ENCODE measurements at places on chromosomes 5 and 9.

GRCh38 chr9:84349671-84350070, 9.1 kb upstream of the SLC28A3 start:
- DNase-seq: no peak

DNA sequence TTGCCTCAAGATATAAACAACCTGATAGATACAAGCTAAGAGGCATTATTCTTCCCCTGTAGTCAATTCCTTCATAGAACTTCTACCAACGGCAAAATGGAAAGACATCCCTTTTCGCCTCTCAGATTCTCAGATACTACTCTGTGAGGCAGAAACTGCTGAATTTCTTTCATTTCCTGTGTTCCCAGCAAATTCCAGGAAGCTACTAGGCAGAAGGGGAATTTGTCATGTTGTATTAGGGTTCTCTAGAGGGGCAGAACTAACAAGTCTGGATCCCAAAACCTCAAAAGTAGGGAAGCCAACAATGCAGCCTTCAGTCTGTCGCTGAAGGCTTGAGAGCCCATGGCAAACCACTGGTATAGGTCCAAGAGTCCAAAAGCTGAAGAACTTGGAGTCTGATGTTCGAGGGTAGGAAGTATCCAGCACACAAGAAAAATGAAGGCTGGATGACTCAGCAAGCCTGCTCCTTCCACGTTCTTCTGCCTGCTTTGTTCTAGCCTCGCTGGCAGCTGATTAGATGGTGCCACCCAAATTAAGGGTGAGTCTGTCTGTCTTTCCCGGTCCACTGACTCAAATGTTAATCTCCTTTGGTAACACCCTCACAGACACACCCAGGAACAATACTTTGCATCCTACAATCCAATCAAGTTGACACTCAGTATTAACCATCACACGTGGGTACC, 15.2 kb downstream of the RNF180 start:
- no peak for DNase-seq

- no peak for DNase-seq
Measured at GRCh38 chr5:62585751-62586150, 7.1 kb downstream of the LRRC70 start.

GRCh38 chr9:76333388-76333787, 60.8 kb downstream of the RFK start:
- DNase-seq: peak; percentile 3

DNA sequence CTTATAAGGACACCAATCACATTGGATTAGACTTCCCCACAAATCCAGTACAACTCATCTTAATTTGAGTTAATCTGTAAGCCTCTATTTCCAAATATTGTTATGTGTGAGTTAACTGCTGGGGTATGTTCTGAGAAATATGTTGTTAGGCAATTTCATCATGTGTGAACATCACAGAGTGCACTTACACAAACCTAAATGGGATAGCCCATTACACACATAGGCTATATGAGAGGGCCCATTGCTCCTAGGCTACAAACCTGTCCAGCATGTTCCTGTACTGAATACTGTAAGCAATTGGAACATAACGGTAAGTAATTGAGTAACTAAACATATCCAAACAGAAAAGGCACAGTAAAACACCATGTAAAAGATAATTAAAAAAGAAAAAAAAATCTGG, 19.1 kb upstream of the ARSI start:
- no peak for DNase-seq

- no peak for DNase-seq
Measured at GRCh38 chr9:15417626-15418025, 5.0 kb upstream of the SNAPC3 start.

DNA sequence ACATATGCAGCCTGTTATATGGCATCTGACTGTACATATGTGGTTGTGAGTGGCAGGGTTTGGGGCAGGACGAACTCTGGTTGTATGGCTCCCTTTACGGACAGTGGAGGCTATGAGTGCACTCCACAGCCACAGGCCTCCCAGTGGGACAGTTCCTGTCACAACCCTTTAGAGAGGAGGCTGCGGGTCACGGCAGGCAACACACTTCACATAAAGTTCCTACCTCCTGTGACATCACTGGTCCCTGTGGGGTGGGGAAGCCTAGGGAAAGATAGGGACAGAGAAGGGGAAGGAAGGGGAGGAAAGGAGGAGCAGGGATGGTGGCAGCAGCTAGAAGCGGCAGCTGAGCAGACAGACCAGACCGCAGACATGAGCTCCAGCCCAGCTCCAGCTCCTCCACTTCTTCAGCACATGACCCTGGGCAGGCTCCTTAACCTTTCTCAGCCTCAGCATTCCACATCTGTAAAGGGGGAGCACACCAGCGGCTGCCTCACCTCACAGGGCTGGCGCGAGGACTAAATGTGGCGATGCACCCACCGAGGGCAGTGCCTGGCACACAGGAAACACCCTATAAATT, 27.4 kb upstream of the CORO2A start:
- no peak for DNase-seq

- DNase-seq: no peak
Measured at GRCh38 chr9:113540466-113540865, 76.9 kb downstream of the RGS3 start.

- no peak for DNase-seq
Measured at GRCh38 chr9:114001794-114002261, 76.3 kb downstream of the AMBP start.

DNA sequence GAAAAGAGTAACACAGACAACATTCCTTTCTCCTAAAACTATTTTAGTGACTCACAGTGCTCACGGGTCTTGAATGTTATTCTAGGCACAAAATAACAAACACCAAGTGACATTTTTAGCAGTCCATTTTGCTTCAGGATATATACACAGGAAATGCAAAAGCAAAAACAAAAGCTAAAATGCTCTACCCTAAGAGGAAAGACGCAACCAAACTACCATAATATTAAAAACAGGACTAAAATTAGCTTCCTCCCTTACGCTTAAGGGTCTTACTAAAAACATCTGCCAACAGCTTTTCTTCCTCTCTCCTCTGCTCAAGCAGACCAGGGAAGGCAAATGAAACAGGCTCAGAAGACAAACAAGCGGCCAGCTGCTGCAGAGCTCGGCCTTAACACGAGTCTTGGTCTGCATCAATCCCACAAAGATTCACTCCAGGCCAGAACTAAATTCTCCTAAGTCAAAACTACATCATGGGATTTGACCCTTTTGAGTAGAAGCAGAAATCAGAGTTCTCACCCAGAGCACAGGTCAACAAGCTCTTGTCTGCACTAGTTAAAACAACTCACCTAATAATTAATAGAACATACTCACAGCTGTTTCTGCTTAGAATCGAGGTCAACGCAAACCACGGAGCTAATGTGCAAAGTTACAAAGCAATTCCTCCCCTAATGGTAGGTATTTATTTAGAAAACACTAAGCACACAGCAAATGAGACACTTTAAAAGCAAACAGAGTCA, 62.3 kb downstream of the RAPGEF1 start:
- no peak for DNase-seq

DNA sequence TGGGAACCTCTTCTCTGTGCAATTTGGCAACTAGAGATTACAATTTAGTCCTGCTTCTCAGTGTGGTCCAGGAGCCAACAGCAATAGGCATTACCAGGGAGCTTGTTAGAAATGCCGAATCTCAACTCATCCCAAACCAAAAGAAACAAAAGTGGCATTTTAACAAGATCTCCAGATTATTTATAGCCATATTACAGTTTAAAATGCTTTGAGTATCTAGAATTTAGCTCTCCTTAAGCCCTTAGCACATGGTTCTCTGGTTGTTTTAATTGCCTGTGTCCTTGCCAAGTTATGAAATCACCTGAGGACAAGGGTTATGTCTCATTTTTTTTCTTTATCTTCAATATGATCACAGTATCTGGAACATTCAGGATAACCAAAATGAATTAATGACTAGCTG, 51.6 kb upstream of the TAS2R1 start:
- DNase-seq: peak; percentile 11

DNA sequence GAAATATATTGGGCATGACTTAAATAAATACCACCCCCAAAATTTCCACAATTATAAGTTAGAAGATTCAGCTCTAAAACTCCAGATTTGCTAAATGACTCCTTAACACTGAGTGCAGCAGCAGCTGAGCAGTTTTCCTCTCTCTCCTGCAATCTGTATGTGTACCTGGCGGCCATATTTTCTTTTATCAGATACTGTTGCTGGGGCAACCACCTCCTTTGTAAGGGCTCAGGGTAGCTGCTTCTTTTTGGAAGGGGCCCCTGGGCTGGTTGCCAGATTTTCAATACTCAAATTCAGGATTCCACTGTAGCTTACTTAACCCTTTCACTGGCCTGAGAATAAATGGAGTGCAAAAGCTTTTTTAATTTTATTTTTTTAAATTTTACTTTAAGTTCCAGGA, 197.0 kb downstream of the TAF11L14 start:
- no peak for DNase-seq

DNA sequence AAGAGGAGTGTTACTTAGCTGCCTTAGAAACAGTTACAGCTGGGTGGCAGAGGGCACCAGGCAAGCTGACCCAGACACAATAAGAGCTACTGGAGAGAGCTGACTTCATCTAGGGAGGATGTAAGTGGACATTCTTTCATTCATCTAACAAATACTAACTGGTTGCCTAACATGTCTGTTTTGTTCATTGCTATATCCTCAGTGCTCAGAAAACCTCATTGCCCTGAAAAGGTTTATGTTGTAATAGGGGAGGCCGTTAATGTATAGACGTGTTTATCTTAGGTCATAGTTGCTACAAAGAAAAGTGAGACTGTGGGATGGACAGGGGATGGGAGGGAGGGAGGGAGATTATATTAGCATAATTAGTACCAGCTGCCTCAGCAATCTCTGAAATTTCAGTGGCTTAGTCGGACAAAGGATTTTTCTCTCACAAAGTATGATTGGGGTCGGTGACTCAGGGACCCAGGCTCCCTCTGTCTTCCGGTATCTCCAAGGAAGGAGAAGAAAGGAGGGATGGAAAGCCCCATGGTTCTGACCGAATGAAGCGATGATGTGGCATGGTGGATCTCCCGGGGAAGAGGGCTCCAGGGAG, 2.6 kb upstream of the SNX18 start:
- no peak for DNase-seq

DNA sequence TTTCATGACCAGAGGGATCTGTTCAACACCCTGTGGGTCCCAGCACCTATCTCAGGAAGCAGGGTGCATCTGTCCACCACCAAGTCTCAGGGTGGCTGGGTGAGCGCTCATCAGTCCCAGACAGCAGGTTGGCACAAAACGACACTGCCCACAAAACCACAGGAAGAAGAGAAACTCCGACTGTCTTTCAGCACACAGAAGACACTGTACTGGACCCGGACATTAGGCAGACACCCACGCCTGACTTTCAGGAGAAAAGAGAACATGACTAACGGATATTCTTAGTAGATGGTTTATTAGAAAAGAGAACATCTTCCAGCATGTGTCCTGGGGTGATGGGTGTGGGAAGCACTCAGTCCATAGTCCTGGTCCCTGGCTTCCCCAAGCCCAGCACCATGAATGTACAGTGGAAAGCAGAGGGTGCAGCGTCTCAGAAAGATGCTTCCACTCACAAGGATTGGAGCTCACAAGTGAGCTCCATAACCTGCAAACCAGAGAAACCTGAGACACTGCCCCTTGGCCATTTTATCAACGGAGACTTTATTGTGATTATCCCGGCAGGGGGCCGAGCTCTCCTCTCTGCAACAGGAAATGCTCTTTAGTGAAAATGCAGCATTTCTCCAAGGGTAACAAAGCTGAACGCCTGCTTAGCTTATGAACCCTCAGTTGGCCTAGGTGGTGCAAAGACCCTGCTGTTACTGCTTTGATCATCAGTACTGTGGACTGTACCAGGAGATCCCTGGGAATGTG, 35.8 kb upstream of the LCP2 start:
- peak; percentile 28 for DNase-seq

GRCh38 chr5:1951165-1951816, 68.6 kb upstream of the IRX4 start:
- DNase-seq: peak; percentile 35

DNA sequence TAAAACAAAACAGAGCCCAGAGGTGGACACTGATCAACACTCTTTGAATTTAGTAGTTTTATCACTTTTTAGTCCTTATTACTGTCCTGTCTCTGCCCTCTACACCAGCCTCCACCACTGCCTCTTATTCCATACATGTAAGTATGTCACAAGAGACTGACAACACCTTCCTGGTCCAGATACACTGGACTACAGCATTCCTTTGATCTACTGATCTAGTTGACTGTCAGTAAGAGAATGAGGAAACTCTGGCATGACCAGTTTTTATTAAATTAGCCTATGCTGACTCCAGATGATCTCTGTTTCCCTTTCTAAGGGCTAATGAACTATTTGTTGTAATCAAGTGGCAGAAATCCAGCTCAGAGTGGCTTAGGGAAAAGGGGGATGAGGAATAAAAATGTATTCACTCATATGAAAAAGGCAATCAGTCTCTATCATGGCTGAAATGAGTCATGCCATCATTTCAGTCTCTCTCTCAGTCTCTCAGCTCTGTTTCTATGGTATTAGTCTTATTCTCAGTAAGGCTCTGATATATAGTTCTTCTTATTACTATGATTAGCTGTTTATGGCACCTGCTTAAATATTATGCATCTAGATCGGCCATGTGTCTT, 5.5 kb downstream of the ARHGEF37 start:
- DNase-seq: no peak

DNA sequence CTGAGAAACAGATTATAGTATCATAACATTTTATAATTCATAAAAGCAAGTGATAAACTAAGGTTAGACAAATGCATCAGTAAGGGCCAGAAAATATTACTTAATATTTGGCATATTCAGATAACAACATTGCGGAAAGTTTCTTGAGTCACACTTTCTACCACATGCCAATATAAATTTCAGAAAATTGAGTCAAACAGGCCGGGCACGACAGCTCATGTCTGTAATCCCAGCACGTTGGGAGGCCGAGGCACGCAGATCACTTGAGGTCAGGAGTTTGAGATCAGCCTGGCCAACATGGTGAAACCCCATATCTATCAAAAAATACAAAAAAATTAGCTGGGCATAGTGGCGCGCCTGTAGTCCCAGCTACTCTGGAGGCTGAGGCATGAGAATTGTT, 47.1 kb downstream of the SLC38A9 start:
- no peak for DNase-seq

GRCh38 chr5:64969578-64969977, 200.8 kb downstream of the CWC27 start:
- DNase-seq: no peak

DNA sequence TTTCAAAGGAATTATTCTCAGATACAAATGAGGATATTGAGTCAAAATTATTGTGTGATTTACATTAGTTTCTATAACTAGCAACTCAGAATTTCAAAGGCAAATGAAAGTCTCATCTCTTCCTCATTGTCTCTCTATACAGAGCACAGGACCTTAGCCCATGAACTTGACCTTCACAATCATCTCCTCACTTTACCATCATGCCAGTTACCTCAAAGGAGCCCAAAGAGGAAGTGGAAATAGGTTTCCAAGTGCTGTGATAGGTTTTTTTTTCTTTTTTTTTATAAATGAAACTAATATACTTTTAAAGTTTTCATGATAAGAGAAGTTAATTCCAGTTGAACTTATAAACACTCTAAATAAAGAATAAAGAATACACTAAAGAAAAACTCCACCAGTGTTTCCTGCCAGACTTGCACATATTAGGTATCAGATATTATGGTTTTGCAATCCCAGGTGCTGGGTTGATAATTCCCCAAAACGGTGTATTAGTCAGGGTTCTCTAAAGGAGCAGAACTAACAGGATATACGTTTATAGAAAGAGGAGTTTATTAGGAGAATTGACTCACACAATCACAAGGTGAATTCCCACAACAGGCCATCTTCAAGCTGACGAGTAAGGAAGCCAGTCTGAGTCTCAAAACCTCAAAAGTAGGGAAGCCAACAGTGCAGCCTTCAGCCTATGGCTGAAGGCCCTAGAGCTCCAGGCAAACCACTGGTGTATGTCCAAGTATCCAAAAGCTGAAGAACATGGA, 50.1 kb upstream of the ADAMTS16 start:
- no peak for DNase-seq
